ENCODE measurements at places on chromosomes 6 and 20.

GRCh38 chr6:54386295-54386694 lies 78.1 kb downstream of the TINAG start:
- DNase-seq = no peak

GRCh38 chr20:50093240-50093639 lies 19.7 kb downstream of the UBE2V1 start:
- DNase-seq = no peak

DNA sequence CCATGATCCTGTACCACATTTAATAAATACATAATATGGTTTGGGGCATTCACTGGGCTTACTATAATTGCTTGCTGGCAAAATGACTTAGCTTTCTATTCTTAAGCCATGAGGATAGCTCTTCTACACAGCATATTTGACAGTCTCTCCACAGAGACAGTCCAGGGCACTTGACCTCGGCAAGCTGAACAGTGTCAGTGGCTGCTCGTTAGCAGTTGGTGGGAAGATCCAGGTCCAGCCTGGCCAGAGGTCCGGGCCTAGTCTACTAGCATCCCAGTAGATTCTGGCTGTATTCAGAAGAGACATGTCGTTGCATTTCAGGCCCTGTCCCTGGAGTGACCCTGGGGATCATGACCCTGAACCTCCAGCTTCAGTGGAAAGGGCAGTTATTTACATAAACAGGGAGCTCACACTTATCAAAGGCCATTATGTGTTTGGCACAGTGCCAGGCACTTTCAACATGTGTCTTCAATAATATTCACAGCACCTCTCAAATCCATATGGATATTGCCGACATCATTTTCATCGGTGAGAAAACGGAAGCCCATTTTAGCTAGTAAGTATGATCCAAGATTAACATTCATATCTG lies 139.0 kb downstream of the IMPG1 start:
- DNase-seq = no peak

- DNase-seq = peak; percentile 39
Observed at GRCh38 chr6:151240791-151241642, 1.2 kb downstream of the AKAP12 start.

- no peak for DNase-seq
Observed at GRCh38 chr6:150635906-150636514, 36.3 kb downstream of the PLEKHG1 start.

- peak; percentile 35 for DNase-seq
Observed at GRCh38 chr6:129679275-129679674, 30.7 kb downstream of the ARHGAP18 start.

GRCh38 chr20:32162351-32162750 lies 45.2 kb downstream of the PLAGL2 start:
- DNase-seq = no peak

- DNase-seq = no peak
Observed at GRCh38 chr20:9021216-9021615, 47.7 kb upstream of the PLCB4 start.

DNA sequence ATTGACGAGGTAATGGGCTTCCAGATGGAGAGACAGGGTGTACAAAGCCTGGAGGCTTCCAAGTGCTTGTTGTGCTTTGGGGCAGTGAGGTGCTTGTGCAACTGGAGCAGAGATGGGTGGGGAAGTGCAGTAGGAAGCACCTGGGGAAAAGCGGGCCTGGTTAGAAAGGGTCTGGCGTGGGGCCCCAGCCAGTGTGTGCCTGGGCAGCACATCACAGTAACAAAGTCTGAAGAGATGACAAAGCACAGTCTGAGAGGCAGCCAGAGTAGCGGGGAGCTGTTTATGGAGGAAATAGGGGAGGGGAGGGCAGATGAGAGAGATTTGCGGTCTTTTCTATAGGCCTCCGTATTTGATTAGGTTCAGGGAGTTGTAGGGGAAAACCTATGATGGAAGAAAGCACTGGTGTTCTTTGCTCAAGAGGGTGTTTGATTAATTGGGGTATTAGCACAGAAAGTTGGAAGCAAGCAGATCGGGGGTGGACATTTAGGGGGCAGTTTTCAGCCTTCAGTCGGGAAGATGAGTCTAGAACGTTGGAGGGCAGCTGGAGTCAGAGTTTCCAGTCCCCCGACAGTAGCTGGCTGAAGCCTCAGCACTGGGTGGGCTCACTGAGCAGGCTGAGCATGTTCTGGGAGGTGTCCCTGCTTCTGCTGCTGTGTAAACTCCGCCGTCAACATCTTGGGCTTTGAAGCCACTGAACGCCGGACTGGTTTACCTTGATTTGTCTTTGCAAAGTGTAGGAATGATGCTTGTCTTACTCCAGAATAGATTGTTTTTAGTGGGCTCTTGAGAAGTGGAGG lies 15.5 kb upstream of the MROH8 start:
- no peak for DNase-seq

- DNase-seq = no peak
Observed at GRCh38 chr6:2072453-2072852, 173.0 kb downstream of the GMDS start.

- DNase-seq = no peak
Observed at GRCh38 chr20:37345339-37346235, at the start of gene SRC. Gene SRC (plus strand): TSS chr20:37346140. CDS start chr20:37384154, 38,014 bp downstream.

GRCh38 chr20:60057866-60058807 lies 99.9 kb downstream of the CDH26 start:
- DNase-seq = no peak

GRCh38 chr20:17799575-17800227 lies 99.9 kb downstream of the BANF2 start:
- DNase-seq = no peak

DNA sequence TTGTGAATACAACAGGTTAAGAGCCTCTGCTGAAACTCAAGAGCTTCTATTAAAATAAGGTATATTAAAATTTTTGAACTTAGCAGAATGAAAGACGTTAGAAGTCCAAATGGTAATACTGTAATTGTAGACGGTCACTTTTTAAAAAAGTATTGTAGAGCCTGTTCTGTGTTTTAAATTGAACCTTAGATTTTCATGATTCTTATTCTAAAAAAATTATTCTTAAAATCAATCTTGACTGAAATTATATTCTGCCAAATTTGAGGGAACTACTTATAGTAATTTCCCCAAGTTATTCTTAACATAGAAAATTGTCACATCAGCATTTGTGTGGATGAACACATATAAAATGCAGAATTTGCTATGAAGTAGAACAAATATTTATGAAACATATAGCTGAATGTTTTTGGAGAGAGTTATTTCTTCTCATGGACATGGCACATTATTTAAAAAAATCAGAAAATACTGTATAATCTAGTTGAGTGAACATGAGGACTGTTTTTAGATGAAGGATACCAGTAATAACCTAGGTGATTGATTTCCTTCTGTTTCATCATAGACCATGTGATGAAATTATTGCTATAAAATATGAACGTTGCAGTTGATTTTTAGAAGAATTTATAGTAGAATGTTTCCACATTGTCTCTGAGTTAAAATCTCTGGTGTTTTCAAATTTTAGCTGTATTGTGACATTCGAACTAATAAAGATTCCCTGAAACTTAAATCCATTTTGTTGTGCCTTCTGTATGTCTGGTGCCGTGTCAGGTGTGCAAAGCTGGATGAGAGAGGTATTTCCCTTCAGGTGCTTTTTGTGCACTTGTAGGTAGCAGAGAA lies 2.8 kb downstream of the TBPL1 start:
- no peak for DNase-seq

DNA sequence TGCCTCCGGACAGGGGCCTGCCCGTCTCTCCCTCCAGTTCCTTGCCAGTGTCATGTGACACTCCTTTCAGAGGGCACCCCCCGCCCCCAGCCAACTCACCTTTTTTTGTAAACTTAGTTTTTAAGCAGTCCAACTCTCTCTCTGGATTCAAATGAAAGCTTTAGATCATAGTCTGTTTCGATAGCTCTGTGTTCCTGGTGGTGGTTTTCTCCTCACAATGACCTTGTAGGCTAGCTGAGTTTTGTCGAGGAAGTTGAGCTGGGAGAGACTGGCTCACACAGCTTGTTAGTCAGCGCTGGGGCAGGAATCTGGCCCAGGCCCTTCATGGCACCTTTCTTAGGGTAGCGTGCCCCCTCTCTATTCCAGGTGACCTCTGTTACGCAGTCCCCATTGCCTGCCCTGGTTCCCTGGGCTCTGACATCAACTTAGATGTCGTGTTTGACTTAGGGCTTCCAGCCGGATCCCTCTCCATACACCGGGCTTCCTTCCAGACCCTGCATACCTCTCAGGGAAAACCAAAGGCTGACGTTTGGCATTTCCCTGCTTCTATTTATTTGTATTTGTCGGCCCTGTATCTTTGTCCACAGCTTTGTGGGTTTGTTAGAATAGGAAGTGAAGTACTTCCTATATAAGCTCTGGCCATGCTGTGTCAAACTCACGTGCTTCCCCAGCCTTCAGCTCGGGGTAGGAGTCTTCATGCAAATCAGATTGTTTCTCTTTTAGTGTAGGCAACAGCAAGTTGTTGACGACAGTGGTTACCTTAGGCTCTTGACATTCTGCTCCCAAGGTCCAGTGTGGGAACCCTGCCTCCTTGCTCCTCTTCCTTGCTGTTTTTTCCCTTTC lies 12.7 kb downstream of the IGF2R start:
- no peak for DNase-seq

DNA sequence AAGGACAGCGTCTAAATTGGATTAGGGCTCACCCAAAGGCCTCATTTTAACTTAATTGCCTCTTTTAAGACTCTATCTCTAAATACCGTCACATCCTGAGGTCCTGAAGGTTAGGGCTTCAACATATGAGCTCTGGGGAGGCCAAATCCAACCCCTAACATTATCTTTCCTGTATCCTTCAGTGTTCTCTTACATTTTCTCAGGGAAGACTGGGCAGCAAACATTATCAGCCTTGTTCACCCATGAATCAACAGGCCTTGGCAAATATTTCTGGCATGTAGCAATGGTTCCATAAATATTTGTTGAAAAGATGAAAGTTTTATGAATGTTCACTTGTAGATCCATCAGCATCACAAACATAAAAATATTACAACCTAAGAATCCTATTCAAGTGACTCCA lies 24.6 kb upstream of the FOXF2 start:
- DNase-seq = peak; percentile 35

DNA sequence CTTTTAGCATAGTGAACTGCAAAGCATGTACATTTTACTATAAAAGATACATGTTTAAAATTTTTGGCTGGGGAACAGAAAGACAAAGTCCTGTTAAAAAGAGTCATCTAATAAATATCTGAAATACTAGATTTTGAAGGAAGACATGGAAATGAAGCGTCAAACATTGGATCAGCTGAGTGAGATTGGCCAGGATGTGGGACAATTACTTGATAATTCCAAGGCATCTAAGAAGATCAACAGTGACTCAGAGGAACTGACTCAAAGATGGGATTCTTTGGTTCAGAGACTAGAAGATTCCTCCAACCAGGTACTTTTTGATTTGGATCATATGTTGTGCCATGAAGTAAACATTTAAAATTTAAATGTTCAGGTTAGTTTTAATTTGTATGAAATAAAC lies 162.3 kb downstream of the UTRN start:
- no peak for DNase-seq

- peak; percentile 89 for DNase-seq
Observed at GRCh38 chr6:32969685-32970412, 1.5 kb downstream of the BRD2 start.

DNA sequence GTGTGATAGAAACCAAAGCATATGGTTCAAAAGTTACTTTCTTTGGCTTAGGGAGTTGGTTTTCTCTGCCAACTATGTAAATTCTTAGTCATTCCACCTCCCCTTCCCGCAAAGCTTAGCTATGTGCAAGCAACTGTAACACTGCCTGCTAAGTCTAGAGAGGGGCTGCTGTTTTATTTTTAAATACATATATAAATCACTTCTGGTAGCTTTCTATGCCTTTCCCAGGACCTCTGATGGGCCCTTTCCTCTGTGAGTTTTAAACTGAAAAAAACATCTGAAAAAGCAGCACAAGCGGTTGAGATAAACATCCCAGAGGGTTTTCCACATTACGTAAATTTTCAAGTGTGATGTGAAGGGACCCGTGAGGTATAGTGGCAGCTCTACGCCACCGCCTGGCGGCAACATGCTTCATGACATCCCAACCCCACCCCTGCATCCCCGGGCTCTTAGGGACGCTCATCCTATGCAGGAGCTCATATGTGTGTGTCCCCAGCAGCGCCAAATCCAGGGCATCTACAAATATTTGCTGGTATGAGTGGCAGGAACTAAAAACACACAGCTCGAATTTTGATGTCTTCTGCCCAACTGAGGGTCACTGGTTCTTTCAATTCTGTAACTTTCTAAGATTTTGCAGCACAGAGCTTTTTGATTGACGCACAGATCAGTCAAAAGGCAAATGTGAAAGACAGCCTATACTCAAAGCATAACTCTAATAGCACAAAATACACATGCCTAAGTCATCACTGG lies 12.7 kb downstream of the SAYSD1 start:
- DNase-seq = peak; percentile 15

GRCh38 chr6:32126880-32127279 lies 1.2 kb downstream of the ATF6B start:
- no peak for DNase-seq

DNA sequence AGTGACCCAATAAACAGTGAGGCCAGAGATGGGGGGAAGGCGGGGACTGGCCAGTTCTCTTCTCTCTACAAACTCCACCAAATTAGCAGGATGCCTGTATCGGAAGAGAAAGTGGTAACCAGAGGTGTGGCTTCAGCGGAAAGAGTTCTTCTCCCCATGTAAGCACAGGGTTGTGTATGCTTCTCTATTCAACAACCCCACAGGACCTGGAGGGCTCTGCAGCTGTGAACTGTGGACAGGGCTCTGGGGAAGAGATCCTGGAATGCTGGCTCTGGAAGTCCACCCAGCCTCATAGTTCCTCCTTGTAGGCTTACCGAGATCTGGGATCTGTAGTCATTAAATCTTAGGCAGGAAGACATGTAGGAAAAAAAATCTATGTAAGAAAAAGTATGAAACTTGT lies 186.2 kb downstream of the FOXC1 start:
- DNase-seq = no peak

DNA sequence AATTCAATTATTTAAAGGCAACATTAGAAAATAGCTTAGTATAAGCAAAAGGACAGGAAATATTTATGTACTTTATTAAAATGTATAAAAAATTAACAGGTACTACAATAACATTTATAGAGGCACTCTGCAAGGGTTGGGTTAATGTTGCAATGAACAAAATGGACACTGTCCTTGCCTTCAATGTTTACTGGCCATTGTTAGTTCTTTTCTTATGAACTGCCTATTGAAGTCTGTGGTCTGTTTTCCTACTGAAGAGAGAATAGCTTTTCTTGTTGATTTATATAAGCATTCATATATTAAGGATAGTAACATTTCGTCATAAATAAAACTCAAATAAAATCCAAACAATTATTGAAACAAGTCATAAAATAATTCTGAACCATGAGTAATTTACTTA lies 135.3 kb upstream of the BEND6 start:
- no peak for DNase-seq

- no peak for DNase-seq
Observed at GRCh38 chr20:53055367-53056067, 83.4 kb downstream of the TSHZ2 start.
